Stimulated activated CD4-positive, alpha-beta T cell treated with anti-CD3 and anti-CD28 coated beads, Interleukin-4, amount 100 ng/mL, for 1 hour (primary cell): ENCODE measurements at places on chromosomes 6 and 20.
A peak's percentile ranks its signal among the peaks of the same experiment; 100 is the strongest.

DNA sequence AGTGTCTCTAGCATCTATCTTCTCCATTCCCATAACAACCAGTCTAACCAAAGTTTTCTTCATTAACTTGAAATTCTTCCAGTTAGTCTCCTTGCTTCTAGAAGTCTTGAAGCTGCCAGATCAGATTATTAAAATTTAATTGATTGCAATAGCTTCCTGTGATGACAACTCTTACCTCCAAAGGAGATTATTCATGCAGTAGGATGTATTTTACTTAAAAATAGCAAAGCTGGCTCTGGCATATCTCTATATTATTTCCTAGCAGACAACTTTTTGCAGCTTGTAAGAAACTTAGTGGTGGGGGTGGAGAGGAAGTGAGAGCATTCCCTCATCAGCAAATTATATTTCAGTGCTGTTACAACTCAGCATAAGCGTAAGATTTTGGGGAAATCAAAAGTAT lies 290.4 kb downstream of the GRIK2 start:
- DNase-seq, result no peak

DNA sequence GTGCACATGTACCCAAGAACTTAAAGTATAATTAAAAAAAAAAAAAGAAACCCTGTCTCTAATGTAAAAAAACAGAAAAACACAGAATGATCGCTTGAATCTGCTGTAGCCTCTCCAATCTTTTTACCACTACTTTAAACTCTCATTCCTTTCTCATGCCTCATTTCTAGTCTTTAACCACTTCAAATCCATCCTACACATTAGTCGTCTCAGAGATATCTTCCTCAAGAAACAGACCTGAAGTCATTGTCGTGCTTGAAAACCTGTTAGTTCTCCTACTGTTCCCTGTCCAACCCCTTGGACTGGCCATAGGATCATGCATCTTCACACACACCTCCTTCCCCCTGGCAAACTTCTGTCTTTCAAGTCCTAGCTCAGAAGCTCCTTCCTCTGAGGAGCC lies 112.1 kb upstream of the BCLAF1 start:
- no peak for DNase-seq

GRCh38 chr20:57503035-57503658 lies 21.8 kb downstream of the CTCFL start:
- DNase-seq, result no peak

GRCh38 chr6:168600381-168600780 lies 159.4 kb downstream of the SMOC2 start:
- DNase-seq, result no peak

DNA sequence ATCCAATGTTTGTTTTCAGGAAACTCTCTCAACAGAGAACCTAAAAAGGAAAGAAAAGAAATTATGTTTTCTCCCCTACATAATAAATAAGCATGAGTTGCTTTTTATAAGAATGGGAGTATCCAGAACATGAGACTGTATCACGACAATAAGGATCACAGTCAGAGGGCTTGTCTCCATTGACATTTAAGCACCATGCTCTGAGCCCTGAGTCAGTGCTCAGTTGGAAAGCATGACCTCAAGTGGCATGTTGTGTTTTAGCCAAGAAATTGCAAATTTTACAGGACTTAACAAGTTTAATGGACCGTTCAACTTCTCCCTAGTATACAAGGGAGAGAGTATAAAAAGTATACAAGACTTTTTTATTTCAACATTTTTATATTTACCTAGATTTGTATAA lies 431.6 kb downstream of the GJA1 start:
- no peak for DNase-seq

DNA sequence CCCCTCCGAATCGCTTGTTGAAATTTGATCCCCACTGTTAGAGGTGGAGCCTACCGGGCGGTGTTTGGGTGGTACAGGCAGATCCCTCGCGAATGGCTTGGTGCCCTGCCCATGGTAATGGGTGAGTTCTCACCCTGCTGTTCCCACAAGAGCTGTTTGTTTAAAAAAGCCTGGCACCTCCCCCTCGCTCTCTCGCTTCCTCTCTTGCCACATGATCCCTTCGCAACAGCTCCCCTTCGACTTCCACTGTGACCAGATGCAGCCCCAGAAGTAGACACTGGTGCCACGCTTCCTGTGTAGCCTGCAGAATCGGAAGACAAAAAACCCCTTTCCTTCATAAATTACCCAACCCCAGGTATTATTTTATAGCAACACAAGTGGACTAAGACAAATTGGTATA lies 292.2 kb upstream of the QKI start:
- DNase-seq, result no peak

DNA sequence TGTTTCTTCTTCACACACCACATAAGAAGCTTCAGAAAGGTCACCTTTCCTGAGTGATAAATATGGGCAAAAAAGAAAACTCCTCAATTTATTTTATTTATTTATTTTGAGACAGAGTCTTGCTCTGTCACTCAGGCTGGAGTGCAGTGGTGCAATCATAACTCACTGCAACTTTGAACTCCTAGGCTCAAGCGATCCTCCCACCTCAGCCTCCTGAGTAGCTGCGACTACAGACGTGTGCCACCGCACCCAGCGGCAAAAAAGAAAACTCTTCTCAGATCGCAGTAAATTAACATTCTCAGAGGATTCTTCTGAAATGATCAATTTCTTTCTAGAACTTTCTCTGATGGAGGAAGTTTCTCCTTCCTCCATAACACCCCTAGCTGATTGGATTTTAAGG lies 111.2 kb downstream of the TRERF1 start:
- DNase-seq, result peak; percentile 15

DNA sequence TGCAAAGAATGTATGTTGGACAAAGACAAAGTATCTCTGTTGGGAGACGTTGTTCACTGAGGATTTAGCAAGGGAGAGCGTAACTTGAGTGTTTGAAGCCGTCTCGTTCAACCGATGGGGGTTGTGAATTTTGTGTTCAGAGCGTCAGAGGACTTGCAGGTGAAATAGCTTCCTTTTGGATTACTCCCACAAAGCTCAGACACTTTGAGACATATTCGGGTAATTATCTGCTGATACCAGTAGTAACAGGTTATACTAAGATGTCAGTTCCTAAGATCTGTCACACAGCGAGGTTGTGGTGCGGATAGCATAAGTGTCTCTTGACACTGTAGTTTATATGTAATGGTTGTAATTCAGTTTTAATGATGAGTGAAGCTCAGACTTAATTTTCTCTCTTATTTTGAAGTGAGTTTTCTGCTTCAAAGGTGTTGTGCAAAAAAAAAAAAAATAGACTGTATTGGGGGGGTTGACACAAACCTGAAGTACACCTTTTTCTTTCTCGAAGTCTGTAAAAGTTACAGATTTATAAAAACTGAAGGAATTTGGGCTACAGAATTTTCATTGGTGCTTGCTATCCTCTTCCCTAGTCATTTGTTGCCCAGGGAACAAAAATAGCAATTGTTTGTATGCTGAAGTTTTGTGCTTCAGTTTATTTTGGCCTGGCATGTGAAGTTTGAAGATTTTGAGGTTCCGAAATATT lies 1.7 kb downstream of the ASXL1 start:
- no peak for DNase-seq

DNA sequence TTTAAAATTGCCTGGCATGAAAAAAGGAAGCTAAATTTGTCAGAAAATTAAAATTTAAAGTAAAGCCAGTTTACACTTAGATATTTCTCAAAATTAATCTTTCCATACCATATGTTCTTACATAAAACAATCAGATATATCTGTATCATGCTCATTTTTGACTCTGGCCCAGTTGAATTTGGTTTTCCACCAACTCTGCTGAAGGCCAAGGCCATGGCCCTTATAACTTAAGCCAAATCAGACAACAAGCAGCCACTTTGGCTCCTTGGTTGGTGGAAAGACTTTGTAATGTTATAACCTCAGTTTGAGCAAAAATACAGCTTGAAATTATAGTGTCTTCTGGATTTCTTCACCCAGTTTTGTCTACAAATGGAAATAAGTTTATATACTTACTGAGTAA lies 97.3 kb downstream of the CENPW start:
- no peak for DNase-seq

GRCh38 chr6:72813807-72814596 lies 192.1 kb downstream of the KCNQ5 start:
- DNase-seq, result no peak

GRCh38 chr6:144285798-144286502 lies 815 bp downstream of the UTRN start:
- peak; percentile 31 for DNase-seq

DNA sequence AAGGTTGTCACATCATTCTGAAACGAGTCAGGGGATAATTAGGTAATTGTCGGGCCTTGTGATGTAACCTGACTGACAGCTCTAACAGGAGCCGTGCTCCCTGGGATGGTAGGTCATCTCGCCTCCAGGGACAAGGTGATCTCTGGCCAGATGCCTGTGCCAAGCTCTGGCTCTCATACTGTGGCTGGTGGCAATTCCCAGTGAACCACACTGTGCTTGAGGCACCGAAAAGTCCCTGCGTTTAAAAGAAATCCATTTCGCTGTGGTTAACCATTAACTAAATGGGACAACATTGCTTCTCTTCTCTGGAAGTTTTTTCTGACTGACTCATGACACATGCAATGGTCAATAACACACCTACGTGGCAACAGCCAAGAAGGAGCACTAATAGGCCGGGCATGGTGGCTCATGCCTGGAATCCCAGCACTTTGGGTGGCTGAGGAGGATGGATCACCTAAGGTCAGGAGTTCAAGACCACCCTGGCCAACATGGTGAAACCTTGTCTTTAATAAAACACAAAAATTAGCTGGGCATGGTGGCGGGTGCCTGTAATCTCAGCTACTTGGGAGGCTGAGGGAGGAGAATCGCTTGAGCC lies 669.2 kb downstream of the PRKN start:
- no peak for DNase-seq

GRCh38 chr6:150280703-150281102 lies 88.1 kb upstream of the IYD start:
- no peak for DNase-seq

DNA sequence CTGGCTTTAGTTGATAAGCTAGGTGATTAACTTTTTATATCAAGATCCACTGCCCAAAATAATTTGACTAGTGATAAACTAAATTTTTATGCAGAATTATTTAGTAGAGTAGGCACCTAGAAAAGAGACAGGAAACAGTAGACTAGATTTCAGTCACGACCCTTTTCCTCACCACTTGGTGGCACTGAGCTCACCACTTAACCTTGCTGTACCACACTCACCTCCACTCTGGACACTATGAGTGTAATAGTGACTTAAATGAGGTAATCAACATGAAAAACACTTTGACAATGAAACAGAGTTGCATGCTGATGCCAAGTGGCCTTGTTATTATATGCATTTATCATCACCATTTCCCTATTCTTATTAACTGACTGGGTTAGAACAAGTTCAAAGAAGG lies 730.4 kb downstream of the KIF16B start:
- DNase-seq, result no peak

DNA sequence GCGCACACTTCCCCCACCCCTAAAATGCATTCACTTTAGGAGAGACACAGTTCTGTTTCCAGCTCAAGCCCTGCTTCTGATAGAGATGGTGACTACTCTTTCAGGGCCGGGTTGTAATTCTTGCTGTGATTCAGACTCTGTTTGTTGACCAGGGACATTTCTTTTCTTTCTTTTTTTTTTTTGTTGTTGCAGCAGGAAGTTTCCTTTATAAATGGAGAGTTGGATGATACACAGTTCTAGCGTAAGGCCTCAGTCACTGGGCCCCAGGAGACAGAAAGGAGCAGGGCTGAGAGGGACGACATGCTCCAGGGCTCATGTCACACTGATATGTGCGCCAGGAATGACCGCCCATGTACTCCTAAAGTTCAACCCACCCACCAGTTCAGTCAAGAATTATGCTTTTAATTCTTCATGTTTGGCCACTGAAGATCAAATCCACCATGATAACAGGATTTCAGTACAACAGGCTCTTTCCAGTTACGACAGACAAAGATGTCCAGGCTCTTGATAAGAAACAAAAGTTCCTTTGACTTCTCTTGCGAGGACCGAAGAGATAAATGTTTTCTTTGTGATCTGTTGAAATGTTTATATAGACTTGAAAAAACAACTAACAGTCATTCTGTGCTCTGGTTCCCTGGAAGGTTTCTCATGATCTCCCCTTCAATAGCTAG lies 142.5 kb downstream of the CD164 start:
- DNase-seq, result no peak

DNA sequence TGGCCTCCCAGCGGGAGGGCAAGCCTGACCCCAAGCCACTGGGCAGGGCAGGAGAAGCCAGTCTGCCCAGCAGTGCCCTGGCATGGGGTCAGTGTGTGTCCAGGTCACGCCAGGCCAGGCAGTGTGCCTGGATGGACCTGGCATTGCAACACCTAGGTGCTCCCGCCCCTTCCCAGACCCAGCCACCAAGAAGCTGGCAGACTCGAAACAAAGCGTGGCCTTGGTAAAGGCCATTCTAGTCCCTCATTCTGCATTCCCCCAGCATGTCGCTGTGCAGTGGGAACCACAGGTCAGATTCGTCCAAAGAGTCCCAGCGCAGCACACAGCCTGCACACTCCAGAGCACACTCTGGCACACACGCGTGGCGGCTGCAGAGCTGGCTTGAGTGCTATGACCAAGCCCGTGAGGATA lies 19.3 kb upstream of the APMAP start:
- DNase-seq, result no peak

- no peak for DNase-seq
These were observed 8.6 kb upstream of the SLC4A11 start for GRCh38 chr20:3247638-3248037.

DNA sequence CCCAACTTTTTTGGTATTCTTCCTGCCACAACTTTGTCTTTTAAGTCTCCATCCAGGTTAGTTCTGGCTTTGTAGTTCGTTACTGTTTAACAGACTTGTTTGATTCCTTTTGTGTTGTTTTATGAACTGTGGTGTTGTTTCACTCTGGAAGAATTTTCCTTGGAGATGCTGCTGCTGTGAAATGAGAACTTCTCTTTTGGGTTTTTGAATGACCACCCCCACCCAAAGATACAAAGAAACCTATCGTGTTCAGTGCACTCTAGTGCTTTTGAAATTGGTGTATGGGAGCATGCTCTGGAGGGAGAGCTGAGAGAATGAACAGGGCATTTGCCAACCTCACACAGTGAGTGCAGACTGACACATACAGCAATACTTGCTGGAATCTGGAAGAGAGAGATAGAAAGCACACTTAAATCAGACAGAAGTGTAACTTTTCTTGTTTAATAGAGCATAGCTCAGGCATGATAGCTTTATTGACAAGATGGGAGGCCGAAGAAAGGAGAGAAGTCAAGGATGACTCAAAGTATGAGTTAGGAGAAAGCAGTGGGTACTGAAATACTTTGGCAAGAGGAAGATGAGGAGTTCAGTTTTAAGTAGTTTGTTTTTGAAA lies 293.1 kb downstream of the SOX4 start:
- no peak for DNase-seq

- DNase-seq, result no peak
These were observed 139.1 kb downstream of the COL9A1 start for GRCh38 chr6:70163795-70164194.

DNA sequence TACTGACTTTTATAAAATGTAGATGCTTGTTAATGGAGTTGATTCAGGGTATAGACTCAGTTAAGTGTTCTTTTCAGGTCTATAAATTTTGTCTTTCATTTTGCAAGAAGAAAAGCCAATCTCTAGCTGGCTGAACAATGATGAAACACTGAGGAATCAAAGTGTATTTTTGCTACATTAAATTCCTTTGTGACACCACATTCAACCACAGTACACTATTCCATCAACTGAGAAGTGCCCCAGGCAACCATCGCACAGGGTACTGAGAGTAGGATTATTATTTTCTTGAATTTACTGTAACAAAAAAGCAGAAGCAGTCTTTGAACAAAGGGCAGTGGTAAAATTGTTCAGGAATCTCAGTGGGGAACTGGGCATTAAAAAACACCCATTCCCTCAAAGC lies 83.6 kb downstream of the PREP start:
- no peak for DNase-seq
